NCI-H1417 treated with DMSO at 0.1 percent for 48 hours (cell line): ENCODE measurements at places on chromosomes 2 and 18.
A peak's percentile ranks its signal among the peaks of the same experiment; 100 is the strongest.

DNA sequence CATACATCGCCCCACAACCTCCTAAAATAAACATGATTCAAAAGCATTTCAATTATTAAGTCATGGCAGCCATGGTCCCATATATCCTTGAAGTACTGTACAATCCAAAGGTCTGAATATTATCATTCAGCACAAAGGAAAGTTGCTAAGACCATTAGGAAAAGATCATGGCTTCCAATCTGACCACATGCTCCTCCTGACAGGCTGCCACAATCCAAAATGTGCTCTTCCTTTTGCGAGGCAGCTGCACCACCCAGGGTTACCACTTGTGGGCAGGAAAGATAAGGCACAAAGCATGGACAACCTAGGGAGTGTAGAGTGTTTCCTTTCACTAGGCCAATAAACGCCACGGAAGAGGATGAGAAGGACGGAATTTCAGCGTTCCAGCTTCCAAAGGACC, 5.4 kb downstream of the BOLA3 start:
- no peak for DNase-seq

GRCh38 chr2:209208211-209208610, 215.6 kb upstream of the MAP2 start:
- DNase-seq = no peak

GRCh38 chr2:176152350-176153181, 1.2 kb downstream of the HOXD4 start:
- no peak for DNase-seq

- DNase-seq = no peak
Observed at GRCh38 chr2:112627060-112628040, 18.4 kb upstream of the SLC20A1 start.

DNA sequence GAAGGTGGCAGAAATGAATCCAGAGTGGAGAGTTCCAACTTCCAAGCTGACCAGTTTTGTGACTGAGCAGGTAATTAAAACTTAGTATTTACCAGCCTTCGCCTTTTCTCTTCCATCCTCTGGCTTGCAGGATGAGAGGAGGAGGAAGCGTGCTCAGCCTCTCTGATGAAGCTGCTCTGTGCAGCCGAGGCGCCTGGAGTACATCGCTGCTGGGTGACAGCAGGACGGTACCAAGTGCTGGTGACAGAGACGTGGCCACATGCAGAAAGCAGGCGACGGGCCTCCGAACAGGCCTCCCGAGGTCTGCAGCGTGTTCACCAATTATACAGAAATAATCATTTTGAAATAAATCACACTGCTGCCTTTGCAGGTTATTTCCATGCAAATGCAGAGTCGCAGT, 95.0 kb downstream of the MBP start:
- no peak for DNase-seq

- DNase-seq = no peak
Observed at GRCh38 chr18:49052891-49053644, 102.3 kb upstream of the SMAD7 start.

GRCh38 chr2:177432703-177433102, 40.1 kb downstream of the AGPS start:
- DNase-seq = no peak

- DNase-seq = no peak
Observed at GRCh38 chr2:139378373-139378772, 598.2 kb upstream of the NXPH2 start.

DNA sequence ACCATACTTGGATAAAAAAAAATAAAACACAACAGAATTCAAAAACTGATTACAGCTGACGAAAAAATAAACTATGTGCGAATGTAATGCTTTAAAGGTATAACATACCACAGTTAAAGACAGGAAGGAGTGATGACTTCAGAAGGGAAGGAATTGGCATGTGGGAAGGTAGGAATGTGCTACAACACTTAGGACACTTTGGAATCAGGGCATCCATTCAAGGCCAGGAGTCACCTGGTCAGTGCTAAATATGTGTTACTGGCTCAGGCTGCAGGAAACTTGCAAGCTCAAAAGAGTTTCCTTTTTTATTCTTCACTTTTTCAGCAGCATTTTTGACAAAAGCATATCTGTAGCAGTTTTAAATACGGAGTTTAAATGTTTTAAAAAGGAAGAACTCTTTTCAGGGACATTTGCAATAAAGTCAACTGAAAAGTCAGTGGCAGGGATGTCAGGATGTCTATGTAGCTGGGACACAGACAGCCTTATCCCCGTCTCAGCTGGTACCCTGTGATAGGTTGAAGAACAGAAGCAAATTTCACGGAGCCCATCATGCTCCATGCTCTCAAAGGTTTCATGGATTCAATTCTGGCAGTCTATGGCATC, 138.0 kb upstream of the KLHL14 start:
- DNase-seq = no peak

DNA sequence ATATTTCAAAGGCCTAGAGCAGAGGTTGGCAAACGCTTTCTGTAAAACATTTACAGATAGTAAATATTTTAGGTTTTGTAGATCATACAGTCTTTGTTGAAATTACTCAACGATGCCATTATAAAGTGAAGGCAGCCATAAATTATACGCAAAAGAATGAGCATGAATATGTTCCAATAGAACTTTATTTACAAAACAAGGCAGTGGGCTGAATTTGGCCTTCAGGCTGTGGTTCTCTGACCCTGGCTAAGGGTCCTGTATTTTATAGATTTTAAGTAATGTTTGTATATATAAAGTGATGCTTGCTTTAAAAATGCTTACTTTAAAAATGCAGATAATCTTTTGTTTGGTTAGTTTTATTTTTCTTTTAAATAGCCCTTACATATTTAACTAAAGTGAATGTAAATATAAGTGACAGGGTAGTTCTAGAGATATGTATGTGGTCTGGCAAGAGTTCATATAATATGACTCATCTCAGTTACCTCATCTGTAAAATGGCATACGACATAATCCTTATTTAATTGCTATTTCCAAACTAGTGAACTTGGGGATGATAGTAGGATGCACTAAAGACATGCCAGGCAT, 51.7 kb upstream of the ATP5MC3 start:
- DNase-seq = no peak

- no peak for DNase-seq
Observed at GRCh38 chr18:13199169-13199568, 19.4 kb upstream of the LDLRAD4 start.

DNA sequence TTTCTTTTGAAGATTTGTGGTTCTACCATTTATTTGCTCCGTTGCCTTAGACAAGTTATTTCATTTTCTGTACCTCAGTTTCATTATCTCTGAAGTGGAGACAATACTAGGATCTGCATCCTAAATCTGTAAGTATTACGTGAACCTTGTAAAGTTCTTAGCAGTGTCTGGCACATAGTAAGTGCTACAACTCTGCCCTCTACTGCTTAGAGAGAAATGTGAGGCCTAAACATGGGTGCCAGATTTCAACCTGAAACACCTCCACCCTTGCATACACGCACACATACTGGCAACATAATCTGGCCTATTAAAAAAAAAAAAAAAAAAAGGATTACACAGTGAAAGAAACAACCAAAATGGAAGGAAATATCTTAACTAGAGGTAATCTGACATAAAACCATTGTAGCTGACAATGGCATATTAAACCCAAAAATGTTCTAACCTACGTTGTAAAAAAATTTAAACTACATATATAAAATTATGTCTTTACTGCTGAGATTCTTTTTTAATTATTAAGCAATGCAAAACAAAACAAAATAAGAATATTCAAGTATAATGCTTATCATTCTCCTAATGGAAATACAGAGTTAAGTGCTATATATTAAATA, 132.6 kb downstream of the MAP2 start:
- no peak for DNase-seq

DNA sequence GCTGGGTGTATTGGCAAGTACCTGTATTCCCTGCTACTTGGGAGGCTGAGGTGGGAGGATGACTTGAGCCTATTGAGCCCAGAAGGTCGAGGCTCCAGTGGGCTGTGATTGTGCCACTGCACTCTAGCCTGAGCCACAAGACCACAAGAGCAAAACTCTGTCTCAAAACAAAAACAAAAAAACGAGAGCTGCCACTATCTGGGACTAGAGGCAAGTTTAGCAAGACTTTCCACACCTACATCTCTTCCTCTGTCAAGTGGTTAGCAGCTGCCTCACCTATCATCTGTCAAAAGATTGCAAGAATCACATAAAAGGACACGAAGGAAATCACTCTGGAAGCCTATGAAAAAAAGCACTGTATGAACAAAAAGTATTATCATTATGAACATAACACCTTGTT, 55.2 kb upstream of the RIOK3 start:
- no peak for DNase-seq

DNA sequence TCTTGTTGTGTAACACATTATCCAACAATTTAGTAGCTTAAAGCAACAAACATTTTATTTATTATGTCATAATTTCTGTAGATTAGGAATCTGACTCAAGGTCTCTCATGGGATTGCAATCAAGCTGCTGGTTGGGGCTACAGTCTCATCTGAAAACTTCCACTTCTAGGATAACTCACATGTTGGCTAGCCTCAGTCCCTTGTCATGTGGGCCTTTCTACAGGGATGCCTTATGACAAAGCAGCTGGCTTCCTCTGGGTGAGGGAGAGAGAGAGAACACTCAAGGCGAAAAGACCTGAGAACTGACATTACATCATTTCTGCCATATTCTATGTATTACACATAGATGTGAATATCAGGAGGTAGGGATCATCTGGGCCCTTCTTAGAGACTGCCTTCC, 317.9 kb upstream of the VRK2 start:
- DNase-seq = no peak

DNA sequence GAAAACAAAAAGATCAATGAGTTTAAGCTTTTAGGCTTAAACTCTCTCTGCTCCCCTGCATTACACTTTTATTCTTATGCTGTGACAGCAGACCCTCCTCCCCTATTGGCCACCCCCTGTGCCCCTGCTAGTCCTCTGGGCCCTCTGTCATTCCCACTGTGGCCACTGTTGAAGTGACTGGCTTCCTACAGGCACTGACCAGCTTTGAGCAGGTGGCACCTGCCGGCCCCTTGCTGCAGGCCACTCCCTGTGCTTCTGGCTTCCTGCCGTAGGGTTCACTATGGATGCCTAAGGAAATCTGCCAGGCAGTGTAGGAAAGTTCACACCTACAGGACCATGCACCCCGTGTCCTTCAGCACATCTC, 156.5 kb upstream of the L3MBTL4 start:
- DNase-seq = no peak

GRCh38 chr2:238719641-238720040, 128.2 kb upstream of the TWIST2 start:
- DNase-seq = no peak

DNA sequence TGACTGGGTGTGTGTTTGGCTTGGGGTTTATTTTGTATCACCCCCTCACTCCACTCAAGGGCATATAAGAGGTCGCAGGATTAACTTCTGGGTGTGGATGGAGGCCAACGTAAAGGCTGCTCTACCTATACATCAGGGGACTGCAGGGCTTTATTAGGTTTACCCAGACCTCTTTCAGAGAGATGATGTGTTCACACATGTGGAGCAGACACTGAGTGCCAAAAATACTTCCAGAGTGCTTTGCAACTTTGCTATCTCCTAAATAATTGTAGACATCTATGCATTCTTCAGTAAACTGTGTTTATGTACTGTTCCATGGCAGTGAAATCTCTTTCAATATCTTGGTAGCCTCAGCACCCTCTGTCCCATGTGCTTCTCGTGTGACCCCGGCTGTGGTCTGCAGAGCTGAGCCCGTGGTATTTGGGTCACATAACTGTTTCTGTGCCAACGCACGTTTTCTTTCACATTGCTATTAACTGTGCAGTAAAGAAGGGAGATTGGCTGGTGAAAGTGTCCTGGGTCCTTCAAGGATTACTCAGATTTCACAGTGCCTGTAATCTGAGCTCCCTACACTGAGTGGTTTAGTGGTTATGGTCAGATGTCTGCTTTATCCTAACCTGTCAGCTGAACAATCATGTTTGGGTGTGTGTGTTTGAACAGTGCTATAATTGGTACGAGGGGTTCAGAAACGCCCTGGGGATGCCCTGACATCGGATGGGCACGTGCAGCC, 208.1 kb downstream of the VAPA start:
- peak; percentile 75 for DNase-seq

GRCh38 chr2:100405403-100406119, 11.9 kb downstream of the CHST10 start:
- no peak for DNase-seq

DNA sequence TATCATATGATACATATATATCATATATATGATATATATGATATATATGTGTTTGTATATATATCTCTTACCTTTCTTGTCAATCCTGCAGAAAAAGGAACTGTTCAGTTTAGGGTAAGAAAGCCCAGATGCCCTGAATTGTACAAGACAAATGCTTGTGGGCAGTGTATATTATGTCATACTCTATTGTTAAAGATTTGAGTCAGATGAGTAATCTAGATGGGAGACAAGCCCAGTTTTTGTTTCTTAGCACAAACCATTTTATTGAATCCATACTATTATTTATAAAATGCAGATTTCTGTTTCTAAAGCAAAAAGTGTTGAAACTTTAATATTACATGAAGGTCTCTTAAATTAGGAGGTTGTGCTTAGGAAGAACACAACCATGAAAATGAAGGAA, 90.6 kb downstream of the VRK2 start:
- DNase-seq = no peak

DNA sequence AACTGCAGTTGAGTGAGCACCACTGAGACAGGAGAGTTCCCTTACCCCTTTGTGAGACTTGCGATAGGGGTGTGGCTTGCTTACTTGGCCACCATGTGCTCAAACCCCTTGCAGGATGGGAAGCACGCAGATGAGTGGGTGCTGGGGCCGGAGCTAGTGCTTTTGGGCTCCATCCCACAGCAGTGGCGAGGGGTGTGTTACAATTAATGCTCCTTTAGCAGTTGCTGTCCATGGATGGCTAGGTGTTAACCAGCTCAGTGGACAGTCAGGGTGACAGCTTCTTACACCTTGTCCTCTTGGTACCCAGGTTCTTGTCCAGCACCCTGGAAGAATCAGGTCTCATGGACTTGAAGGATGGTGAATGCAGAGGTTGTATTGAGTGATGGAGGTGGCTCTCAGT, 103.9 kb downstream of the SH3RF3 start:
- no peak for DNase-seq

DNA sequence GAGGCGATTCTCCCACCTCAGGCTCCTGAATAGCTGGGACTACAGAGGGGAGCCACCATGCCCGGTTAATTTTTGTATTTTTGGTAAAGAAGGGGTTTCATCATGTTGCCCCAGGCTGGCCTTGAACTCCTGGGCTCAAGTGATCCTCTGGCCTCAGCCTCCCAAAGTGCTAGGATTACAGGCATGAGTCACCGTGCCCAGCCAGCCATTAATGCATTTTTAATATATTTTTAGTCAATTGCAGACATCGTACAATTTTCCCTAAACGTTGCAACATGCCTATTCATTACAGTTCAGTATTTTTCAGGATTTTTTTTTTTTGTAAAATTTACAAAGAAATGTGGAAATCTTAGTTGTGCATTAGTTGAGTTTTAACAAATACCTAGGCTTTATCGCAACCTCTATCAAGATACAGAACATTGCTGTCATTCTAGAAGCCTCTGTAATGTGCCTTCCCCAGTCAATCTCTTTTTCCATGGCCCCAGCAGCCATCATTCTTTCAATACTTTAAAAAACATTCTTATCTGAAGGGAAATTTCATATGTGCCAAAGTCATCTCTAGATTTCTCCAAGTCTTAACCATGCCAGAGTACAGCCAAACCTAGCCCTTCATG, 14.7 kb downstream of the NABP1 start:
- no peak for DNase-seq
